Bladder microvascular endothelial cell (primary cell): ENCODE measurements at places on chromosomes 1 and 21. TPM values are rescaled to one million over a fixed set of nuclear protein-coding genes. Genes with fewer than 3 reads are reported as not detected.

The MEF2D gene
- total RNA-seq = 4.7 and 11.6 TPM in 2 replicates

The AMY1A gene
- total RNA-seq = not detected in 2 replicates

The ZFP69 gene
- 1.9 and 2.4 TPM in 2 replicates for total RNA-seq

The SRRM1 gene
- 14.6 and 32.4 TPM in 2 replicates for total RNA-seq

The DPYD gene
- total RNA-seq = 20.2 and 25.5 TPM in 2 replicates

The EDN2 gene
- not detected in 2 replicates for total RNA-seq

The ZNF683 gene
- not detected in 2 replicates for total RNA-seq

The CFHR2 gene
- total RNA-seq = not detected in 2 replicates

The KIF21B gene
- 1.3 and 3.8 TPM in 2 replicates for total RNA-seq

The ENO1 gene
- total RNA-seq = 1,298 and 1,410 TPM in 2 replicates

The MFSD2A gene
- 0.13 and 0.32 TPM in 2 replicates for total RNA-seq

The ERVH48-1 gene
- not detected in 2 replicates for total RNA-seq

The OPTC gene
- total RNA-seq = not detected in 2 replicates

The ABCD3 gene
- total RNA-seq = 23.2 and 44.9 TPM in 2 replicates

The NBPF19 gene
- total RNA-seq = 0.65 and 2.5 TPM in 2 replicates

The CAMK1G gene
- not detected in 2 replicates for total RNA-seq

The TMOD4 gene
- total RNA-seq = 0.49 TPM in 1 of 2 replicates, not detected in the other

The UBXN11 gene
- total RNA-seq = 2.3 and 4.5 TPM in 2 replicates

The TENT5C gene
- total RNA-seq = 0.16 and 1.1 TPM in 2 replicates
